ENCODE measurements at places on chromosomes 4 and X.

- no peak for DNase-seq
These were observed 17.6 kb downstream of the TNIP3 start for GRCh38 chr4:121146530-121146929.

GRCh38 chrX:22577181-22577580 is 304.5 kb downstream of the CBLL2 start:
- no peak for DNase-seq

GRCh38 chr4:10731162-10731561 is 46.6 kb upstream of the CLNK start:
- DNase-seq: no peak

DNA sequence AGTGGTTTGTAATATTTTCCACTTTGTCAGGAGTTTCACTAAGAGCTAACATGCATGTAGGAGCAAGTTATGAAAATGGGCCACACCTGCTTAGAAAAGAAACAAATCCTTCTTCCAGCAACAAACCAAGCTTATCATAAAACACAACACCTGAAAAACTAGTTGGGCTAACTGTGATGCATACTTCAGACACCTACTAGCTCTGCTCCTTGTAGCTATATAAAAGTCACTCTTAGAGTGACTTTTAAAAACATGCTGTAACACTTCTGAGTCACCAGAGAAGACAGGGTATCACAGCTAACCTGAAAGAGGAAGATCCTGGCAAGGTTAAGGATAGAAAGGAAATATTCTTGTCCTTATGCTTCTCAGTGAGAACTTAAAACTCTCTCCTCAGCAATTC is 3.6 kb upstream of the SLAIN2 start:
- DNase-seq: peak; percentile 47

- DNase-seq: no peak
These were observed 80.0 kb downstream of the FAT1 start for GRCh38 chr4:186643501-186644310.

DNA sequence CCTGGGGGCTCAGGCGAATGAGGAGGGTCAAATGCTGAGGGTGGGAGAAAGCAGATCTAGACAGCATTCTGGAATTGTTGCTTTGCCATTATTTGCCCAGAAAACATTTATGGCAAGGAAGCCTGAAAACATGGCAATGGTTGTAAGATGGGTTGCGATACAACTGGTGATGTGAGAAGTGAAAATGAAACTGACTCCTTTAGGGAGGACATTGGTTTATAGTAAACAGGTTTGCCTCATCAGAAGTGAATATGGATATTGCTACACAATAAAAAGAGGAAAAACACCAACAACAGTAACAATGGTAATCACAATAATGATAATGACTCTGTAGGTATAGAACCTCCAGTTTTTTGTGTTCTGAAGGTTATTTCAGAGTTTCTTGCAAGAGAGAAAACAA is 107.0 kb upstream of the TBC1D9 start:
- peak; percentile 28 for DNase-seq

DNA sequence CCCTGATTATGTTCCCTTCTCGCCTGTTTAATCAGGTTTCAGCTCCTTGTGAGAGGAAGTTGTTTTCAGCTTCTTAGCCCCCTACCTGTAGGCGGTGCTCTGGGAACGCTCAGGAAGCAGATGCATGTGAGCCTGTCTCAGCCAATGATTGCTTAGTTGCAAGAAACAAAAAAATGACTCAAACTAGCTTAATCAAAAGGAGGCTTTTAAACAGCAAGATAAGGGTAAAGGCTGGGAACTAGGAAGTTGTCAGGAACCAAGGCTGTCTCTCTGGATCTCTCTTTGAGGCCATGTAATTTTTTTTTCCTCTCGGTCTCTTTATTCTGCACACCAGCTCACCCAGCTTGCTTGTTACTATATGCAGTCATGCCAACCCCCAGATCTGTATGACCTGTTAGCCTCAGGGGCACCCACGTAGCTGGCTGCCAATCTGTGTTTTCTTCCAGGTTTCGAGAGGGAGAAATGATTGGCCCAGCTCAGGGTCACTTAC is 109.1 kb downstream of the PTTG2 start:
- DNase-seq: peak; percentile 59

DNA sequence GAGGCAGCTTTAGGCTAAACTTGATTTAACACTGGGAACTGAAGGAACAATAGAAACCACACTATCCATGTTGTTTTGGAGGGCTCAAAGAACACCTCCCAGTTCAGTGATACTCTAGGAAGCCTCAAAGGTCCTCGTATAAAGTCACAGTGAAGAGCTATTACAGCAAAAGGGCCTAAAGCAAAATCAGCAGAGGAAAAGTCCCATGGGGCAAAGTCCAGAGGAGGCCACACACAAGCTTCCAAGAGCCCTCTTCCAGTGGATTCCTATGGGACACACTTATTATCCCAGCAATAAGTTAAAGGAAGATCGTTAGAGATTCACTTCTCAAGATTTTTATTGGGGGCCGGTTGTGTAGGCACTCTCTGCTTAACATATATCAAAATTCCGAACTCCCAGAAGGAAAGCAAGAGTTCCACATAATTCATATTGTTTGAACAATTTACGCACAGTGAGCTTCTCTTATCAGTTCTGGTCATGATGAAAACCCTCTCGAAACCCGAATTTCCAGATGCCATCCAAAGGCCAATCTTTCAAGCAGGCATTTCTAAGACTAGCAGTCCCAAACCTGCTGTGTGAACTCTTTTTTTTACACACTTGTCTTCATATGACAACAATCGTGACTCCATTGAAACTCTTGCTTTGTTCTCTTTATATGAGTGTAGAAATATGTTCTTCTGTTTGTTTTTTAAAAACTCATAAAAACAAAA is 53.7 kb downstream of the ANXA5 start:
- DNase-seq: no peak

GRCh38 chr4:105227054-105227453 is 80.4 kb downstream of the TET2 start:
- no peak for DNase-seq

GRCh38 chr4:24241511-24241910 is 342.8 kb downstream of the DHX15 start:
- no peak for DNase-seq

GRCh38 chrX:51332188-51332942 is at the start of gene NUDT10:
NUDT10 (plus strand) TSS chrX:51332822; CDS start chrX:51332966, 144 bp downstream.
- DNase-seq: peak; percentile 4

DNA sequence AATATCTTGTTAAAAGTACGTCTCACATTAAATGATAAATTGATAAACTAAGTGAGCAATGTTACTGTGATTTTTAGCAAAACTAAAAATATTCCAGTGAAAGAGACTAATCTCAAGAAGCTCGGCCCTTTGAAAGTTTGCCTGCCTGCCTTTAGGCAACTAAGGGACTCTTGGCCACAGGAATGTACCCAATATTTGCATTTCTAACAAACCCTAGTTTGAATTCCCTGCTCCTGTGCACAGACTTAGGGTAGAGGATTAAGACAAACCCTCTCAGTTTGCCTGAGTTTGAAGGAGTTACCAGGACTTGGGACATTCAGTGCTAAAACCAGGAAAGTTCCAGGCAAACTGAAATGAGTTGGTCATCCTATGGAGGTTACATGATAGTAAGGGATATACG is 157.1 kb downstream of the SCFD2 start:
- DNase-seq: no peak

- no peak for DNase-seq
These were observed 20.7 kb downstream of the PCGF3 start for GRCh38 chr4:726235-726787.

DNA sequence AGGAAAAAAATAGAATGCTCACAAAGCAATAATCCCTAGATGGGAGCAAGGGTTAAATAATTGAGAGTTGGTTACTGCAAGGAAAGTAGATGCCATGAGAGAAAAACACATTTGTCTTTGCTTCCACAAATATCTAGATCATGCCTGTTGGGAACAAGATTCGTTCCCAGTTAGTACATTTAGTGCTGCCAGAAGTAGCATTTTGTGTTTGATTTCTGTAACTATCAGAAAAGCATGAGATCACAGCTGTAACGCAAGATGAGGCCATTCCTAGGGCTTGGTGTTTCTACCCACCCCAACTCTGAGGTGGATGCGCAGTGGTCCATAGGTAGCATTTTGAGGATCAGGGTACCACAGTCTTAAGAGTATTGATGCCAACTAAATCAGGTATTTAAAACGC is 20.4 kb upstream of the PDK3 start:
- no peak for DNase-seq

DNA sequence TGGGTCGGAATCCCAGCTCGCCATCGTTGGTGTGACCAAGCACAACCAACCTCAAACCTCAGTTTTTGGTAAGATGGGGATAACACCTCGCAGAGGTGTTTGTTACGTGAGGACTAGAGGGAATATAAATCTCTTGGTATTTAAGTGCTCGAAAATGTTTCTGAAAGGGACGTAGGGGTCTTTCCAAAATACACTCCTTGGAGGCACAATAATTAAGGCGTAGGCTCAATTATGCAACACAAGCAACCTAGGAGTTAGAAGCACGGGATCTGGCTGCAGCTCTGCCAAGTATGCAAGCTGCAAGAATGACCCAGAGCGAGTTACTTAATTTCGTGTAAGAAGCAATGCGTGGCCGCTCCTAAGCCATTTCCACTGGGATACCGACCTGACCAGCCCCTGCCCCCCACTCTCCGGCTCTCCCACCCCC is 552 bp downstream of the ADH5 start:
- DNase-seq: peak; percentile 87

DNA sequence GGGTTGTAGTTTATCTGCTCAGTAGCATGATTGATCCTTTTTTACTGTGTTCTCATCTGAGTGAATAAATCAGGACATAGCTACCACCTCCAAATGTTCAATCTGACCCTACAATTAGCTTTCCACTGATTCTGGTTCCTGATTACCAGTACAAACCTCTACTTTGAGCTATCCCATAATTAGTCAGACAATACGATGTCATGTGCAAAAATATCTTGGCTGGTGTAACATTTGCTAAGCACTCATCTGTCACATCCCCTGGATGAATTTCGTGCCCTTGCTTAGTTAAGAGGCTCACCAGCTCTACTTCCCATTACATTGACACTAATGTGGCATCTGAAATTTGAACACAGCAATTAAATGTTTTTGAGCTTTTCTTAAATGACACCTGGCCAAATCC is 1101.0 kb upstream of the PCDH7 start:
- DNase-seq: no peak

GRCh38 chrX:781224-782204 is 150.9 kb downstream of the SHOX start:
- no peak for DNase-seq

- no peak for DNase-seq
These were observed 99.1 kb downstream of the MAB21L2 start for GRCh38 chr4:150681063-150681462.

DNA sequence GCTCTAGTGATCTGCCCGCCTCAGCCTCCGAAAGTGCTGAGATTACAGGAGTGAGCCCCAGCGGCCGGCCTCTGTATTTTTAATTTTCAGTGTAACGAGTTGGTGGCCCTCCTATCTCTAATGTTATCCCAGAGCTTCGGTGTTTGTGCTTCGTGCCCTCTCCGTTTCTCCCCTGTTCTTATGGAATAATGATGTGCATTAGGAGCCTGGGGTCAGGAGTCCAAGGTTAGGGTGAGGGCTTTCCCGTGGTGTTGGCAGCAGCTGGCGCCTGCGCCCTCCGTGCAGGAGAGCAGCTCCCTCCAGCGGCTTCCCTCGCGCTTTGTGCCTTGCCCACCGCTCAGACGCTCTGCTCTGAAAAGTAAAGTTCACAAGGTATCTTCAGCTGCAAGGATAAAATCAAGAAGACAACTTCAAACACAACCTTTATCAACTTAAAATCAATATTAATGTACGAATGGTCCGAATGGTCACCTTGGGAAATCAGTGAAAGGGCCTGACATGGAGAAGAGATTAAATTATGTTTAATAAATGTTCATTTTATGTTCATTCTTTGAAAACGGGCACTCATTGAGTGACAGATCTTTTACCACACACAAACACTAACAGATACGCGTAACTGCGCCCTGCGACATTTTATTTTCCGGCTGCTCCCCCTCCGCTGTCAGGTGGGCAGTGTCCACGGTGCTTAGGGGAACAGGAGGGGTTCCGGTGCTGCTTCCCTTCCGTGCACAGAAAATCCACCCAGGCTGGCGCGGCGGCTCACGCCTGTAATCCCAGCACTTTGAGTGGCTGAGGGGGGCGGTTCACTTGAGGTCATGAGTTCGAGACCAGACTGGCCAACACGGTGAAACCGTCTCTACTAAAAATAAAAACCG is 62.4 kb downstream of the TRAPPC11 start:
- DNase-seq: peak; percentile 60

DNA sequence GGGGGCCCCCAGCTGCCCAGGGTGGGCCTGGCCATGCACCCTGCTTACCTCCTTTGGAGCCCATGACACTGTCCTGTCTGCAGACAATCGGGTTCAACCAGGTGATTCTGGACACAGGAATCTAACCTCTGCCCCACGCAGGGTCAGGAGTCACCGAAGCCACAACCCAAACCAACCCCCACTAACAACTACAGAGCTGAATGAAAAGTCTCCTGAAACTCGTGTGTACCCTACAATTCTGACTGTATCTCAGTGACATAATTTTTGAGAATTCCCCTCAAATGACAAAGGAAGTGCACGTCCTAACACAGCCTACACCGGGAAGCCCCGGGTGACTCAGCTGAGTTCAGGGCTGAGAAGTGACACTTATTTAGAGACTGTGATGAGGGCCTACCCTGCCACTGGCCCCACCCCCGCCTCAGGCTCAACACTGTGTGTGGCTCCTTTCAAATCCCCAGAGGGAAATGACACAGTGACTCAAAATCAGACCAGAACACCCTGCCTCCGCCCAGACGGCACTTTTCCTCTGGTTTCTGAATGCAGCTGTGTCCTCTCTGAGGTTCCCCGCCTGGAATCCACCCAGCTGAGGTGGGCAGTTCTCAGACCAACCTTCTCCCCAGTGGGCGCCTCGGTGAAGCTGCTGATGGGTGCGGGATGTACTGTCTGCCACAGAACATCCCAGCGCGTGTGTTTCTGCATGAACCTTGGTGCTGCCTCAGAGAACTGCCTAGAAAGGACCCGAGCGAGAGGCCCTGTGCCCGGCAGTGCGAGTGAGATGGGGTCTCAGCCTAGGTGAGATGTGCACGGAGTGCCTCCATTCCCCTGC is 9.9 kb downstream of the TNIP2 start:
- DNase-seq: peak; percentile 95

DNA sequence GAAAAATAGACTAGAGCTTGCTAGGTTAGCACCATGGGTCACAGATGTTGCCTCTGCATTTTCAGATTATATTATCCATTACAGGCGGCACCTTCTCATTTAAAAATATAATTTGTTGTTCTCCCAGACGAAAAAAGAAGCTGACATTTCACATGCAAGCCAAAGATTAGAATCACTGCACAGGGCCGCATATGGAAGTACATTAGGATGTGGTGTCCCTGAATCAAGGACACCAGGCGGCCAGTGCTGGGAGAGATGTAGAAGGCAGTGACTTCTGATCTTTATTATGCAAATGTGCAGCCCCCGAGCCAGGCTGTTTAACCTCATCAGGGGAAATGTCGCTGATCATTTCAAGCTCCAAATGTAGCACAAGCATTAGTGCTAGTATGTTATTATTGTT is 22.8 kb downstream of the REELD1 start:
- DNase-seq: no peak

- DNase-seq: no peak
These were observed 460.9 kb upstream of the FAT1 start for GRCh38 chr4:187184508-187184907.

- DNase-seq: no peak
These were observed 203.4 kb downstream of the CCNG2 start for GRCh38 chr4:77360451-77360850.

GRCh38 chr4:15963576-15963975 is 601 bp upstream of the FGFBP2 start:
- peak; percentile 69 for DNase-seq

GRCh38 chr4:174316546-174316945 is 32.8 kb downstream of the CEP44 start:
- no peak for DNase-seq

- no peak for DNase-seq
These were observed 947.5 kb downstream of the PCDH7 start for GRCh38 chr4:31667686-31668085.

Measured in suppressor macrophage (primary cell).